Stimulated activated CD4-positive, alpha-beta T cell treated with anti-CD3 and anti-CD28 coated beads, Interleukin-1b, Interleukin-23, amount 100 ng/mL, for 1 hour (primary cell): ENCODE measurements at places on chromosomes 1 and 21.

- no peak for DNase-seq
These were observed 99.4 kb downstream of the CAMTA1 start for GRCh38 chr1:6884652-6885153.

GRCh38 chr1:32554288-32554687 lies 15.1 kb downstream of the ZBTB8A start:
- DNase-seq, result no peak

DNA sequence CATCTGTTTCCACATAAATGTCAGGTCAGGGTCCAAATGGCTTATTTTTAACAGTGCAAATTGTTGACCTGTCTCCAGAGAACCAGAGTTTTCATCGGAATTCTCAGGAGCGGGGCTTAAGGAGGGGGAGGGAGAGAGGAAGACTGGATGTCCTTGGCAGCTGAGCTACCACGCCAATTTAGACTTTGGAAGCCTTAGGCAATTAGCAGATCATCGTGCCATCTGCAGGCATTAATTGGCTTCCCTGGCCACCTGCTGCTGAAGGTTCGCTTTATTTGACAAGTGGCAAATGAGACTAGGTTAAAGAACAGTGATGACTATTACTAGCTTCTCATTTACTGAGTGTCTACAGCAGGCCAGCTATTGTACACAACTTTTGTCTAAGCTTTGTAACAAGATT lies 43.7 kb downstream of the HLX start:
- DNase-seq, result no peak

DNA sequence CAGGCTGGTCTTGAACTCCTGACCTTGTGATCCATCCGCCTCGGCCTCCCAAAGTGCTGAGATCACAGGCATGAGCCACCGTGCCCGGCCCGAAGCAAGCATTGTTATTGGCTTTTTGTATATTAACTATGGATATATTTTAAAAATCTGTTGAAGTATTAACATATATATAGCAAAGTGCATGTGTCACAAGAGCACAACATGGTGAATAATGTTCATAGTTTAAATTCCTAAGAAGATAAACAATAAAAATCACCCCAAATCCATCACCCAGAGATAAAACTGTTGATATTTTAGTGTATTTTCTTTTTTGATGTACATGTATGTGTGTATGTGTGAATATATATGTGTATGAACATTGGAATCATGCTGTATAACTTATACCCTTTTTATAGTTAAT lies 9.1 kb upstream of the FOXE3 start:
- no peak for DNase-seq

- DNase-seq, result no peak
These were observed 1.2 kb upstream of the TNFRSF4 start for GRCh38 chr1:1215080-1215676.

DNA sequence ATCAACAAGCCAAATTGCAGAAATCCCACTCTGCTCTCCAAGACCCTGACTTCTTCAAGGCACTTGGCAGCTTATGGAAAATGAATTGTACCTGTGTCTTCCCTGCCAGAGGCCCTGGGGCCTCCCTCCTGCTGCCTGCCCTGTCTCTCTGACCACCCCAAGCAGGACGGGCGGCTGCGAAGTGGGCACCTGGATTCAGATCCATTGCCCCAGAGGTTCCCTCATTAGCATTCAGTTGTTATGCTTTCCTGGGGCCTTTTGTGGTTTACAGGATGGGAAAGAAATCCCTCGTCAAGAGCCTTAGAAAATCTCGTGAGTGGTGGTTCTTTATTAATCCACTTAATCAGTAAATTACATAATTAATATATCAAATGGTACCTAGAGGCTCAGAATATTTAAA lies 179.3 kb downstream of the TNR start:
- DNase-seq, result no peak

DNA sequence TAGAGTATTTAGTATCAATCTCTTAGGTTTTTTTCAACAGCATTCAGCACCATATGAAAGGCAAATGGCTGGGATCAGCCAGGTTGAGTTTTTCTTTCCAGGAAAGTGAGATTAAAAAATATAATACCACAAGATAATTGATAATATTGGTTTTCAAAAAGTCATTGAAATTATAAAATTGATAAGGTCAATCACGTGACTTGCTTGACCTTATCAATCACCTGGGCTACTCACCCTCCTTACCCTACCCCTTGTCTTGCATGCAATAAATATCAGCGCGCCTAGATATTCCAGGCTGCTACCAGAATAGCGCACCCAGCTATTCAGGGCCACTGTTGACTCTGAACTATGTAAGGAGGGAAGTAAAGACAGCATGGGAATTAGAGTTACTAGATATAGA lies 31.5 kb downstream of the EBNA1BP2 start:
- DNase-seq, result no peak

DNA sequence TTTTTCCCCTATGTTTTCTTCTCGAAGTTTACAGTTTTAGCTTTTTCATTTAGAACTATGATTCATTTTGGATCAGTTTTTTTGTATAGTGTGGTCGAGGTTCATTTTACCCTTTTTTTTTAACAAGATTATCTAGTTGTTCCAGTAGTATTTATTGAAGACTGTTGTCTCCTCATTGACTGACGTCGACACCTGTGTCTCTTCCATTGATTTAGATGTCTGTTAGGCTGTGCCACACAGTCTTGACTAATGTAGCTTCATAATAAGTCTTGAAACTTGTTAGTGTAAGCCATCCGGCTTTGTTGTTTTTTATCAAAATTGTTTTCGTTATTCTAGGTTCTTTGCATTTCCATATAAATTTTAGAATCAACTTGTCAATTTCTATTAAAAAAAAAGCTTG lies 45.2 kb downstream of the CAMSAP2 start:
- DNase-seq, result no peak

- no peak for DNase-seq
These were observed 228.8 kb downstream of the DISC1 start for GRCh38 chr1:231855361-231855760.

DNA sequence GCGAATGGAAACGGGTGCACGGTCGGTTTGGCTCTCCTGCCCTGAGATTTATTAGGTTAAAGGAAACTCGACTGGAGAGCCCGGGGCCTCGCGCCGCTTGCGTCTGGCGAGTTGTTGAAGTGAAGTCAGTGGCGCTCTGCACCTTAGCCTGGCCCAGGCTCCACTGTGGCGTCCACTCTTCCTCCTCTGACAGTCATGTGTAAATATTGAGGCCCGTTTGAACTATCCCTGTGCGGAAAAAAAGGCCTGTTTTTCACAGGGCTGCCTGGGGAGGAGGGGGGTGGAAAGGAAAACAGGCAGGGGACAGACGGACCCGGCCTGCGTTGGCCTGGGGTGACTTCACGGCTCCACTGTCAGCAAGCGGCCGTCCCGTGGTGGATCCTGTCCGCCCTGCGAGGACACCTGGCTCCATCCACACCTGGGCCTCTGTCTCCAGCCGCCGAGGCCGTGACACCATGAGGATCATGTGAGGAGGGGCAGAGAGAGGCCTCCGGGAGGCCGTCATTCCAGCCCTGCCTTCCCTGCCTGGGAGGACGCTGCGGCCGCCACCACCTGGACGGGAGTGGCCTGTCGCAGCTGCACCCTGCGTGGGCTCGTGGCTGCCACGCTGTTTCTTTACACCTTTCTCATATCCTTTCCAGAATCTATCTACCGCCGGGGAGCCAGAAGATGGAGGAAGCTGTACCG lies 59.8 kb downstream of the FAAP20 start:
- DNase-seq, result no peak

DNA sequence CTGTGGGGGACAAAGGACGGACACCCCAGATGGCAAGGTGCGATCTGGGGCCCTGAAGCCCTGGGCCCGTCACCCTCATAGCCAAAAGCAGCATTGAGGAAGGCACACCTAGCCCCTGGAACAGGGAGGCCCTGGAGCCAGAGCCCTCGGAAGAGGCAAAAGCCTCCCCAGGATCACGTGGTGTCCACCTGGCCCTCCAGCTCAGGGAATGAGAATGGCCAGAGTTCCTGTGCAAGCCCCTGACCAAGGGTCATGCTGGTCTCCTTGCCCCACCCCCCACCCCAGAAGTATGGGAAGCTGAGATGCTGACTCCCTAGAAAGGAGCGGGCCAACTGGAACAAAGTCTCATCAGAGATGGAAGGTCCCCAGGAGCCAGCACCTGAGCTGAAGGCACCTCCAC lies 1.0 kb upstream of the PDZK1IP1 start:
- DNase-seq, result no peak

GRCh38 chr1:231357831-231358354 lies 19.8 kb downstream of the SPRTN start:
- DNase-seq, result no peak

- DNase-seq, result no peak
These were observed 53.8 kb upstream of the RGS1 start for GRCh38 chr1:192521734-192522133.

DNA sequence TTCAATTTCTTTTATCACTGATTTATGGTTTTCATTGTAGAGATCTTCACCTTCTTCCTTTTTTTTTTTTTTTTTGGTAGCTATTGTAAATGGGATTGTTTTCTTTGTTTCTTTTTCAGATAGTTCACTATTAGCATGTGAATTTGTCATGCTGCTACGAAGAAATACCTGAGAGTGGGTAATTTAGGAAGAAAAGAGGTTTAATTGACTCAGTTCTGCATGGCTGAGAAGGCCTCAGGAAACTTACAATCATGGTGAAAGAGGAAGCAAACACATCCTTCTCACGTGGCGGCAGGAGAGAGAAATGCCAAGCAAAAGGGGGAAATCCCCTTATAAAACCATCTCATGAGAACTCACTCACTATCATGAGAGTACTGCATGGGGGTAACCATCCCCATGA lies 66.4 kb downstream of the DAB1 start:
- DNase-seq, result no peak

GRCh38 chr1:58067082-58067481 lies 479.4 kb downstream of the OMA1 start:
- DNase-seq, result no peak

DNA sequence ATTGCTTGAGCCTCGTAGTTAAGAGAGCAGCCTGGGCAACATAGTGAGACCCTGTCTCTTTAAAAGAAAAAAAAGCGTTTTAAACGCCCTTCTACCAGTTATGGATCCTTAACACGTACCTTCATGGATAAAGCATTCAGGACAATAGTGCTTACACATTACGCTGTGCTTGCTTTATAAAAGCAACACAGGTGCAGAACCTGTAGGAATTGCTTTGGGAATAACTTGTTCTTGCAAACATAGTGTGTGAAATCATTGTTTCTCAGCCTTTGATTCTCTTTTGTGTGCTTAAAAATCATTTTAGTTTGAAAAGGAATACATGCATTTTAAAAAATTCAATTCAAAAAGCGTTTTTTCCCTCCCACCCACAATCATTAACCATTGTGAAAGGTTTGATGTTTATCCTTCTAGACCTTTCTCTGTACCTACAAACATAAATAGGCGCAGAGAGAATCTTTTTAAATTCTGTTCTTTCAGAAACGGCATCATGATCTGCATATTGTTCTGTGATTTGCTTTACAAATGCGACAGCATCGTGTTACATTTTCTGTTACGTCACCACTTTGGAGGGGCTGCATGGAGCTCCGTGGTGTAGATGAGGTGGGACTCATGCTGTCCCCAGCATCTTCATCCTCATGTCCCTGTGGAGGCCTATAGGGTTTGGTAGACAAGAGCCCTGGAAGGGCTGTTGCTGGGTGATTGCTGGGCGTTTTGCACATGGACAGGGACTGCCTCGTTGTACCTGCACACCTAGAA lies 54.6 kb downstream of the SPSB1 start:
- DNase-seq, result no peak

DNA sequence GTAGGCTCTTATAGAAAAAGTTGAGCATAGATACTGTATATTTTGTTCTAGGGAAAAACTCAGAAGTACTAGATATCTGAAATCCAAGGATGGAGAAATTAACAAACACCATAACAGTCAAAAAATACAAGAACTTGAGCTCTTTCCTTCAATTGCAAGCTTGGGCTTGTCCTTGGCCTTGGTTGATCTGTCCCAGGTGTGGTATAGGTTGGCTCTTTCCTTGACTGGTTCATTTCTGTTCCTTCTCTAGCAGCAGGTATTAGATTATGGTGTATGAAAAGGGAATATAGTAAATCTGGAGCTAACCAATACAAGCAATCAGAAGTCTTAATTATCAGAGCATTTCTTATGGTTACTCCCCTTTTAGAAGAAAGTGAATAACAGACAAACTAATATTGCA lies 198.6 kb downstream of the GPATCH2 start:
- no peak for DNase-seq

DNA sequence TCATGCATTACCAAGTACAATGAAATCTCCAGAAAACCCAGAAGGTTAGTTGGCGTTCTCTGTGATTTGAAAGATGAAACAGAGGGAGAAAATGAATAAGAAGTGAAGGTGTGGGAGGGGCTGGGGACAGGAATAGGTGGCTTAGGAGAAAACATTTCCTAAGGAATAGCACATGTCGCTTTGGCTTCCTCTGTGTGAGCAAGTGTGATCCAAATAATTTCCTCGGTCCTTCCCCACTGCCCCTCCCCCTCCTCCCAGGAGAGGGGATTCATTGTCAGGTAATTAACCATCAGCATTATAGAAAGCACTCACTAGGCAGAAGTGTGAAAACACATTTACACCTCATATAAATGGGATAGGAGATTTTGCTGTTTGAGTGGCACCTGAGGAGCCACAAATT lies 105.5 kb downstream of the NUF2 start:
- no peak for DNase-seq

DNA sequence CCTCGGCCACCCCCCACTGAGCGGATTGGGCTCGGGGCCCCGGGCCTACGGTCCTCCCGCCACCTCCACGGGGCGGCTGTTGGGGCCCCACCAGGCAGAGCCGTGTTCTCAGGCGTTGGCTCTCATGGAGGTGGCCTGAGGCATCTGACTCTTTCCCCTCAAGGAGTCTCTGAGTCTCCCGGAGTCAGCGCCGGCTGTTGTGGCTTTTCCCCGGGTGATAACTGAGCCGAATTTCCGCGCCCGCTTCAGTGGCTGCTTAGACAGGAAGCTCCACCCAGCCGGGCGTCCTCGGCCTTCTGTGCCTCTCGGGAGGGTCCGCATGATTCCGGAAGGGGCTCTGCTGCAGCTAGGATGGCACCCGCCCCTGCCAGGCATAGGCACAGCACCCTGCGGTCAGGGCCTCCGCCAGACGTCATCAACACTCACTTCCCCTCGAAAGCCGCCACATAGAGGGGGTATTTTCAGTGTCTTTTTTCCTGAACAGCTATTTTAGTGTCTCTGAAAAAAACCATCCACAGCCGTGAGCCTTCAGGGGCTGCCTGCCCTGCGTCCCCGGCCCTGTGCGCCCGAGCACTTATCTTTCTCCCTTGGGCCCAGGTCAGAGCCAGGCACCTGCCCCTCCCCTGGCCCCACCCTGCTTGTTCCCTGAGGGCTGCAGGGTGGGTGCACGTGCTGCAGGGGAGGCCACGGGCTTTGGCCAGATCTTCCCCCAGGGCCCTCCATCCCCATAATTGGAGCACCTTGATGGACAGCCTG lies 72.9 kb downstream of the SKI start:
- peak; percentile 89 for DNase-seq

DNA sequence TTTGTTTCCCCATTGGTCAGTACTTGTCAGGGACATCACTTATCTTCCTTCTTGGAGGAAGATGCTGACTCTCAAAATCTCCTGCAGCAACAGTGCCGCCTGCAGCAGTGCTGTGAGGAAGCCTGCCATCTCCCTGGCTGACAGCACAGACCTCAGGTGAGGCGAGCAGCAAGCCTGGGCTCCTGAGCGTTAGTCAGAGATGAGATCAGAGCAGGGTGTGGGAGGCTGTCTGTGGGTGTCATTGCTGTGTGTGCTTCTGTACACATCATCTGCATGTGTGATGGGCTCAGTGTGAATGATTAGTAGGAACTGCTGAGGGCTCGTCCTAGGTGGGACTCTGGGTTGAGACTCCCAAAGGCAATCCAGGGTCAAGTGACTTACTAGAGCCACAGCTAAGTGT lies 6.1 kb downstream of the STRIP1 start:
- DNase-seq, result no peak
